ENCODE measurements at places on chromosomes 16 and 17.
A peak's percentile ranks its signal among the peaks of the same experiment; 100 is the strongest.

DNA sequence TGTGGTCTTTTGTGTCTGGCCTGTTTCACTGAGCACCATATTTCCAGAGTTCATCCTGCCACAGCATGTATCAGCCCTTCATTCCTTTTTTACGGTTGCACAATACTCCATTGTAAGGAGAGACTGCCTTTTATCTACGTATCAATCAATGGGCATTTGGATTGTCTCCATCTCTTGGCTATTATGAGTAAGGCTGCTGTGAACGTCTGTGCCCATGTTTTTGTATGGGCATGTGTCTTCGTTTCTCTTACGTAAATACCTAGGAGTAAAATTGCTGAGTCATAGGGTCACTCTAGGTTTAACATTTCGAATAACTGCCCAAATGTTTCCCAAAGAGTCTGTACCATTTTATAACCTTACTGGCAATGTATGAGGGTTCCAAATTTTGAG, 202.8 kb upstream of the FOXF1 start:
- DNase-seq, result no peak

DNA sequence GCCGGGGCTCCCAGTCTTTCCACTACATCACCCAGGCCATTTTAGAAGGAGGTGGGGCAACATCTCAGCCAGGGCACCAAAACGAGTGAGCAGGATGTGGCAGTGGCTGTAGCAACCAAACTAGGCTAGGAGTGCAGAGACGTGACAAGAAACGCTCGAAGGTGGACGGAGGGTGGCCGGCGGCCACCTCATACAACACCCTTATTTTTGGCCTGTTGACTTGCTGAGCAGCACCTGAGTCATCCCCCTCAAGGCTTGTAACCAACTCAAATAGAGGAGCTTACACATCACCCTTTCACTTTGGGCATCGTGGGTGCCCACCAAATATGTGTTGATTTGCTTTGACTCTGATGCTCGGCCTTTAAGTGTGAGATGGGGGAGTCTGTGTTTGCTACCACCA, 23.7 kb upstream of the SOX9 start:
- no peak for DNase-seq

DNA sequence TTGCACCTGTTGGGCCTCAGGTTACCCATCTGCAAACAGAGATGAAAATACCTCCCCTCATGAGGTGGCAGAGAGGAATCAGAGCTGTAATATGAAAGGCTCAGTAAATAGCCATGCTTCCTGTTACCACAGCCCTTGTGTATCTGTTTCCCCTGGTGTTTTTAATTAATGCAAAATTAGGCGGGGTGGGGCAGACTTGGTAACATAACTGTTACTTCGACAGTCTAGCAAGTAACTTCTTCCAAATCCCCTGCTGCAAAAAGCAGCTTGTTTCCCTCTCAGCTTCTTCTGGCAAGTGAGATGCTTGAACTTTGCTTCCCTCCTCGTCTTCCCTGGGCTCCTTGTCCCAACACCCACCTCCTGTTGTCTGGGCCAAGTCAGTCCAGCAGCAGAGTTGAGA, 381.5 kb downstream of the CPPED1 start:
- DNase-seq, result no peak

GRCh38 chr16:71712501-71712900, 12.0 kb downstream of the PHLPP2 start:
- DNase-seq, result no peak

DNA sequence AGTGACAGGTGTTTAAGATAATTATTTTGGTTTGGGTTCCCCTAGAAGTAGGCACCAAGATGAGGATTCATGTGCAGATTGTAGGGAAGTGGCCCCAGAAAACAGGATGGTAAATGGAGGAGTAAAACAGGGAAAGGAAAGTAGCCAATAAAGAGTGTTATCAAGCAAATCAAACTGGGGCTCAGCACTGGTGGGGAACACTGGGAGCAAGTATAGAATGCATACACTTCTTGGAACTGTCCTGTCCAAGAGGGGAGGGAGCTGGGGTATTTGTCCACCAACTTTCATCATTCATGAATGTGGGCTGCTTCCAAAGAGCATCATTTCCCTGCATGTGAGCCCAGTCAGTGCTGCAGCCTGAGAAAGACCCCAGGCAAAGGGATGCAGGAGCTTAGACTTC, 215.7 kb upstream of the IRX5 start:
- no peak for DNase-seq

- no peak for DNase-seq
Measured at GRCh38 chr17:12472252-12473173, 193.2 kb upstream of the MYOCD start.

- DNase-seq, result peak; percentile 38
Measured at GRCh38 chr16:31071861-31072260, 2.2 kb downstream of the ZNF668 start.

- no peak for DNase-seq
Measured at GRCh38 chr17:82062076-82062983, 3.3 kb downstream of the DUS1L start.

GRCh38 chr16:51696376-51696775, 545.3 kb upstream of the SALL1 start:
- DNase-seq, result no peak

GRCh38 chr16:87636050-87636684, 33.9 kb downstream of the JPH3 start:
- peak; percentile 92 for DNase-seq

- DNase-seq, result no peak
Measured at GRCh38 chr17:80782536-80783427, 208.9 kb upstream of the CHMP6 start.

DNA sequence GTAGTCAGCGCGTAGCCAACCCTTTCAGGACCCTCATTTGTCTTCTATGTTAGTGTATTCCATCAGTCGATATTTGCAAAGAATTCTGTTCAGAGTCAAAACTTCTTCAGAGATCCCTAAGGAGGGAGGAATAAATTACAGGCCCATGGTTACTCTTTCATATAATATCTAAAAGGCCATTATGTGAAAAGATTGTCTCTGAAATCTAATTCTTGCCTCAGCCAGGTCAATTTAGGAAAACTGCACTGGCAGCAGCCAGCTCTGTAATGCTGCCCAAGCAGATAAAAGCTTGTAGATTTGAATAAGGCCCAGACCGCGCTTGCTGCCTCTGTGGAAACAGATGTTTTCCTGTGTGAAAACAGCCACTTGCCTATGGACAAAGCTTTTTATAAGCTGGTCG, 379.8 kb downstream of the CNTNAP4 start:
- no peak for DNase-seq

DNA sequence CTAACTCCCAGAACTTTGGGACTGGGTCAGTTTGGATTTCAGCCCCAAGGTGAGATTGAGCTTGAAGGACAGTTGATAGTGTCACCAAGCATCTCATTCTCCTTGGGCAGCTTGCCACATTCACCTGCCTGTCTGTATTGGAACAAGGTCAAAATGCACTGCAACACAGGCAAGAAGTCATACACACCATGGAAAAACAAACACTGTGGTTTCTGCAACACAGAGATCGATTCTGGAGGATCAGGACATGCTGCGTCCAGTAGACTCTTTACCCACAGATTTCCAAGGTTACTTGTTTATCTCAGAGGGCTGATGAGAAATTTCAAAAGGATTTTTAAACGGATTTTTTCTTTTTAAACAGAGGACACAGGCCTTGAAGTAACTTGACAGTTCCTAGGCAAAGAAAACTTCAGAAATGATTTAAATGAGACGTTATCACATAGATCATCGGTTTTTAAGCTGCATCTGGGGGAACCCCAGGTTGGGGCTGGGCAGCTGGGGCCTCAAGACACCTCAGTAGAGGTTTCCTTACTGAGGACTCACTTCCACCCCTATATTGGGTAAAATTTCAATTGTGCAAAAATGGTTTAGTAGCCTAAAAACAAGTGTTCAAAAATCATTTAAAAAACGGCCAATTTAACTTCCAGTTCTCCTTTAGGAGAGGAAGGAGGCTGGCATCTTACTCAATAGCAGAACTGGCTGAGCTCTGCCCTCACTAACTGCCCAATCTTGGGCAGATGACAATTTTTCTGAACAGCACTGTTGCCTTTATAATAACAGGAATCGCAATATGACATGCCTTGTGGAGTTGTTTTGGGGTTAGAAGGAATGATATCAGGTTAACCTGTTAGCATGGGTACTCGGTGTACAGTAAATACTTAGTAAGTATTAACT, 299.3 kb downstream of the XYLT1 start:
- DNase-seq, result peak; percentile 79

DNA sequence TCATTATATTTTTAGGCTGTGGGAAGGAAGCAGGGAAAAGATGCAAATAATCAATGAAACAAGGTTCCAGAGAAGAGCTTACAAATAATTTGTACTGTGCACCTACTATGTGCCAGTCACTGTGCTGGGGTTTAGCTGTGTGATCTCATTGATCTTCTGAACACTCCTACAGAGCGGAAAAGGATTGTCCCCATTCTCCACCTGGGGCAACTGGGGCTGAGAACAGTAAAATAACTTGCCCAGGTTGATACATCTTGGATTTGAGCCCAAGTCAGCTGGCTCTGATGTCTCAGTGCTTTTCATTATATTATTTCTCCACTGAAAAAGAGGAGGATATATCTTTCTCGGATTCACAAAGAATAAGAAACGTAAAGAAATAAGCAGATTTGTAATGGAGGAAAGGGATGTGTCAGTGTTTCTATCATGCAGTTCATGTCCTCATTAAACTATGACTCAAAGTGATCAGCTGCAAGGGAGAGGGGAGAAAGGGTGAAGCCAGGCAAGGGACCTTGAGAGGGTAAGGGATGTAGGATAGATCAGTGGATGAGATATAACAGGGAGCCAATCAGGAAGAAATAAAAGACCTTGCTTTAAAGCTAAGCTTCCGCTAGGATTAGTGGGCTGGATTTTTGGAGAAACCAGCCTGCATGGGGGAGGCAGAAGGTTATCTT, 143.6 kb upstream of the NOL11 start:
- DNase-seq, result no peak

DNA sequence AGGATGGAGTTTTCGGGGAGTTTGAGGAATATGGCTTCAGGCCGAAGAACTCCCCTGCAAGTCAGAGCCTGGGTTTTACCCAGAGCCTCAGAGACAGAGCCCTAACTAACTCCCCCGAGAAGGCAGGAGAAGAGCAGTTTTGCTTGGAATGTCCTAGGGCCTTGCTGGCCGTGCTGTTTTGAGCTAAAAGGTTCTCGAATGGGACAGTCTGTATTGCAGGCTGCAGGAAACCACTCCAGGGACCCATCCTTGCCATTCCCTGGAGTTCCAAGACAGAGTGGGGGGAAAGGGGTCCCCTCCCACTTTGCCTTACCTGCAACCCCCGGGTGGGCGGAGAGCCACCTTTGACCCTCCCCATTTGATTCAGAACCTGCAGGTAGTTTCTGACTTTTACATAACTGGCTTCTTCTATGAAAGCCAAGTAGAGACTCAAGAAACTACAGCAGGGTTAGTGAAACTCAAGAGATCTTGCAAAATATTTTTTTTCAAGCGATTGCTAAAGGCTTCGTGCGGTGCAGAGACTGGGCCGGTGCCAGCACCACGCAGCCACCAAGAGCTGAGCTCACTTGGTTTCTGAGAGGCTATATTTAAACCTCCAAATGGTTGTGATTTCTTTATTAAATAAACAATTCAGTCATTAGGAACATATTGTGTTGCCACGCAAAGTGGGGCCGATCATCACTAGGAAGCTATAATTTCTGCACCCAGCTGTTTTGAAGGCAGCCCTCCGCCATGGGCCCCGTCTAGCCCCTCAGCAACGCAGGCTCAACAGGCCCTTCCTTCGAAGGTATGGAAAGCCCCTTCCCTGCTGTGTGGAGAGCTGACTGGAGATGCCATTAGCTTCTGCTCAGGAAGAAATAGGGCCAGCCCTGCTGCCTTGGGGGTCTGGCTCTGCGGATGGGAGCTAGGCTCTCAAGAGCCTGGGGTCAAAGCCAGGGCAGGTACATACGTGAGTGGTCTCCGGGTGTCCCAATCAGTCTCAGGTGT, 223.0 kb downstream of the NTN1 start:
- DNase-seq, result no peak

GRCh38 chr16:22627043-22627442, 116.4 kb downstream of the NPIPB5 start:
- no peak for DNase-seq

DNA sequence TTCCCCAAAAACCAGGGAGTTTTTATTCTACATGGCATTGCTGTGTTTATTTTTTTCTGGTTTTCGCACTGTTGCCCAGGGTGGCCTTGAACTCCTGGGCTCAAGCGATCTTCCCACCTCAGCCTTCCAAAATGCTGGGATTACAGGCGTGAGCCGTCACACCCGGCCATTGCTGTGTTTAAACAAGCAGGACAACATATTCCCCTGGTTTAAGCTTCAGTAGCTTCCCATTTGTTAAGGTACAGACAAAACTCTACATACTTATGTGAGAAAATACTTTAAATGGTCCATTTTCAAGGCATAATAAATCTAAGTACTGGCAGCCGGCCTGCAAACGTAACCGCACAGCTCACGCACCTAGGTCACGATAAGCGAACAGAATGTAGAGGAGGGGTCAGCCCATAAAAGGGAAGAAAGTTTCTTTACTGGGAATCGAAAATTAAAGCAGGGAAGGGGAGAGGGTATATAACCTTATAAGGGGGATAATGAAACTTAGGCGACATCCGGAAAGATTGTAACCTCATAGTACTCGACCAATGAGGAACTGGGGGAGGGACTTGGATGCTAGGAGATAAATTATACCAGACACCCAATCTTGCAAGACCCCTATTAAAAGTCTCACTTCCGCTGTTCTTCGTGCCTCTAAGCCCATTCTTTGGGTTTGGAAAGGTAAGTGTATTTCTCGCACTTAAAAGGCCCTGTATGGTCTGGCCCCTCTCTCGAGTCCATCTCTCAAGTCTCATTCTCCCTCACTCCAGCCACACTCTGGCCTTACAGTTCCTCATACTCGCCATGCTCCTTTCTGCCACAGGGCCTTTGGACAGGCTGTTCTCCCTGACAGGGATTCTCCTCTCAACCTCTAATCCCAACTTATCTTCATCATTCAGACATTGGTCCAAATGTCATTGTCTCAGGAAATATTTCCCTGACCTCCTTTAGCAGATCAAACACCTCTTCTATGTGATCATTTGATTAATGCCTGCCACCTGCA, 59.2 kb downstream of the TEX14 start:
- DNase-seq, result no peak

DNA sequence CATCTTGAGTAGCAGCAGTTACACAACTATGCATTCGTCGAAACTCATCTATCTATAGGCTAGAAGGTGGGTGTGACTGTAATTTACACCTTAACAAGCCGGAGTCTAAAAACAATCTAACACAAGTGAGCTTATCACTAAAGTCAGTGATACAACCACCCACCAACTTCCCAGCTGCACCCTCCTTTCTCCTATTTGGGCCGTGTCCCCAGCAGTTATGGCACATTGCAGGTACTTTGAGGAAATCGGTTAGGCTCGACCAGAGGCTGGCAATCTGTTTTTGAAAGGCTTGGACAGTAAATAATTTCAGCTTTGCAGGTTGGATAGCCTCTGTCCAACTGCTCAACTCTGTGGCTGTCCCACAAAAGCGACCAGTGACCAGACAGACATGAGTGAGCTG, 26.0 kb downstream of the USP22 start:
- no peak for DNase-seq

Measured in suppressor macrophage treated with lipopolysaccharide for 4 hours (primary cell).